ENCODE measurements at places on chromosomes 5 and 9.

DNA sequence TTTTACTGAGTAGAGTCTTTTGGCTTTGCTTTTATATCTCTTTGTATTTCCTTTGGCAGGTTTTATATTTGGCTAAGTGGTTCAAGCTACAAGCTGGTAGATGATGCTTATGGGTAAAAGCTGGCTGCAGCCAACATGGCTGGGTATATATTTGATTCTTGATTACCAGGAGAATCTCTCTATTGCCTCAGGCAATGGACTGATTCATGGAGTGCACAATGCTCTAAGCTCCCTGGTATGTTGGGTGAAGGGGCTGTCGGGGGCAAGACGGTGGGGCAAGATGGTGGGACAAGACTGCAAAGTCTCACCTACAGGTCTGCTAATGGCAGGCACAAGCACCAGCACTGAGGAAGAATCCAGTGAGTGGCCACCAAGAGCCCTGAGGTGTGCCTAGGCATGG is 366.6 kb downstream of the DMAC1 start:
- no peak for DNase-seq

DNA sequence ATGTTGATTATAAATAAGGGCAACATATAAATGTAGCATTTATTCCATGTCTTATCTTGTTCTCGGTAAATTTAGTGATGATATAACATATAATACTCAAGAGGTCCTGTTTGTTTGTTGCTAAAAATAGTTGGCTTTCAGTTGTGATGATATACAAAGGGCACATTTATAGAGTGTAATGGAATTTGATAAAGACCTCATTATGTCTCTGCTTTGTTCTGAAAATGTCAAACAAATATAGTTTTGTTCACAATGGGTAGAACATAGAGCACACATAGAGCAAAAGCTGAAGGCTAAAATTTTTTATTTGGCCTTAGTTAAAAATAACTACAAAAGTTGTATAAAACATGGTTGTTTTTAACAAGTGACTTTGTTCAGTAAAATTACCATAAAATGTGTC is 477.1 kb upstream of the SMC2 start:
- no peak for DNase-seq

DNA sequence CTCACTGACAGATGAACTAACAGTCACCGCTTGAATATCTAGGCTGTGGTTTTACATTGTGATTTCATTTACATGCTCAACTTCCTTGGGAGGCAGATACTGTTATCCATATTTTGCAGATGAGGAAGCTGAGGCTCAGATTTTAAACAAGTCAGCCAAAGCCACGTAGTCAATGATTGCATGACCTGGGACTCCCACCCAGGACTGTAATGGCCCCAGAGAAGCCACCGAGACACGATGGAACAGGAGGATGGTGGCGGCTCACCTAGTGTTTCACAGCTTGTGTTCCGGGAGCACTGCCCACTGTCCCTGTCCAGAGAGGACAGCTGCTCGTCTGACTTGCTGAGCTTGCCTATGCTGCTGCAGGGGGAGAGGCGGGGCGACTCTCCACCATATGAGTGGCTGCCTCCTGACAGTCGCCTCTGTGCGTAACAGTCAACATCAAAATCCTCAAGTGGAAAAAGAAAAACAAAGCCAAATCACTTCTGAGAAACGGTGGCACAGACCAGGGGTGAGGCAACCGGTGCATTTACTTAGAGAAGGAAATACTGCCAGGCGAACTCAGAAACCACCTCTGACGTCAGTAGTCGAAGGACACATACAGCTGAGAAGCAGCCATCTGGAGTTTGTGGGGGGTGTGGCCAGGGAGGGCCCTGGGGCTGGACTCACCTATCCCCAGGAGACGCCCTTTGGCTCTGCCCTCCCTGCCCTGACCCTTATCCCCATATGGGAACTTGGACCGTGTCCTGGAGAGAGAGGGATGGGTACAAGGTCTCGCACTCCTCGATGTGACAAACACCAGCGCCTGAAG is 82.5 kb downstream of the PRRT1B start:
- DNase-seq, result peak; percentile 91

GRCh38 chr9:117074784-117075520 is 339.9 kb downstream of the ASTN2 start:
- no peak for DNase-seq

DNA sequence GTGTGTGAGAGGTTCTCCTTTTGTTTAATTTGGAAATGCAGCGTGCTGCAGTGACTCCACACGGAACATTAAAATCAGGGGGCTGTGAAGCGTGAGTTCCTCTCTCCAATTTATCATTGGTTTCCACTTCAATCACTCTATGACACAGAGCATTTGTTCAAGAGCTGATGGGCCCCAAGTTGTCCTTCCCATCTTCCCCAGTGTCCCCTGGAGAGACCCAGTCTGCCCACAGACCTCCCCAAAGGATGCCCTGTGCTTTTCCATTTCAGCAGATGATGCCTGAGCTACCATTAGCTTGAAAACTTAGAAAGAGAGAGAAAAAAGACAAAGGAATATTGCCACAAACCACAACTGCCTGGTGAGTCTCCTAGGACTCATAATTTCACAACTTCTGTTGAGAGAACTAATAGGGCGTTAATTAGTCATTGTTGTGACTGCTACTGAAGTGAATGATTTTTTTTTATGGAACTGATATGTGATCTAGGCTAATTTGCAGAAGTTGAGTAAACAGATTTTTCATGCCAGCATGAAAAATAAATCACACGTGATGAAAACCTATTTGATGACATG is 772.7 kb downstream of the SEMA5A start:
- no peak for DNase-seq

GRCh38 chr5:145666591-145666990 is 168.6 kb downstream of the PRELID2 start:
- no peak for DNase-seq

DNA sequence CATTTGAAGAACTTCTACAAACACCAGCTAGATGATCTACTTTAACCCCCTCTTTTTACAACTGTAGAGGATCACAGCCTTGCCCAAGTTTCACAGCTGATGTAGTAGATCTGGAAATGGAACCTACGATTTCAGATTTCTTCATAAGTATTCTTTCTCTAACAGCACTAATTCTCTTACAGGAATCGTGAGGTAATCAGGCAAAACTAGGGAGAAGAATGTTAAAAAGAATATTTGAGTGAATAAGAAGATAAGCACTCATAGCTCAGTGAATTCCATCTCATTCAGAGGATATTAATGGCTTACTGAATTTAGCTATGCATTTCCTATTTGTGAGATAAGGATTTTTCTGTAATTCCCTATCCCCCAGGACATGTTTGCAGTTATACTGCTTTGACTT is 42.1 kb downstream of the NADK2 start:
- DNase-seq, result no peak

- DNase-seq, result no peak
Observed at GRCh38 chr5:83777856-83778255, 57.2 kb upstream of the HAPLN1 start.

DNA sequence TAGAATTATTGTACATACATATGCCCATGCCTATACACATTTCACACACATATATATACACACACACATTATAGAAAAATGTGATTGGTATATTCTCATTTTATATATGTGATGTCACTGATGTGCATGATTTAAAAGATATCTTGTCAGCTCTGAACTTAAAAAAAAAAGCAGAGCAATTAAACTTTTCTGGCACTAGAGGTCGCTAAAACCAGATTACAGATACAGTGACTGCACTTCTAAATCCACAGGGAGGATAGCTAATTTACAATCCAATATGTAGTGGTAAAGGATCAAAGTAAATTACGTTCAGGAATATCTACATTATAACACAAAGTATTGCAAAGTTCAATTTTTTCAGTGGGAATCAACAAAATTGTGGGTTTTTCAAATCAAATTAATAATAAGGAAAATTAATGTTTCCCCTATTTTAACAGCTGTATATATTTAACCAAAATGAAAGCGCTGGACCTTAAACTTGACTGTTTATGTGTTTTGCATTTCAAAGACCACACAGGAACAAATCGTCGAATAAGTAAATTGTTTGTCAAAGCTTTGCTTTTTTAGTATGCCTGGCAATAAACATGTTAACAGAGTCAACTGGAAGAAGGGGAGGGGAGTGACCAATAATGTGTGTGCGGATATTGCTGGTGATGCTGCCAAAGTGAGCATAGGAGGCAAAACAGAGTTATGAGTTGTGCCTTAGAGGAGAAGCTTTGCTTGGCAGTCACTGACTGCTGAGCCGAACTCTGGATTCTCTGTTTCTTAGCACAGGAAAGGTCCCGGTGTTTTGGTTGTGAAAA is 1201.4 kb upstream of the C9orf72 start:
- no peak for DNase-seq

GRCh38 chr9:34635556-34635955 is 2.0 kb downstream of the SIGMAR1 start:
- no peak for DNase-seq

- DNase-seq, result no peak
Observed at GRCh38 chr5:178587763-178588611, 2.2 kb downstream of the COL23A1 start.

DNA sequence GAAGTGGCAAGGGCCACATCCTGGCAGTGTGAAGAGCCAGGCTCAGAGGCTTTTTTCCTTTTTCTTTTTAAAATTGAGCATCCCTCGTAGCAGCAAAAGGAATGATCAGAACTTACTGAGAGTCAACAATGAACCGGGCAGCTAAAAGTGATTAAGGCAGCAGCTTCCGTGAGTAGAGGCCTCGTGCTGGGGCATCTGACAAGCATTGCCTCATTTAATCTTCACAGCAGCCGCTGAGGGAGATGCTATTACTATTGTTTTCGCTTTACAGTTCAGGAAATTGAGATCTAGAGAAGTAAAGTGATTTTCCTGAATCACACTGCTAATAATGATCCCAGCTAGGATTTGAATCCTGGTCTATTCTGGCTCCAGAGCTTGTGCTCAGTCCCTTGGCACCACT is 30.7 kb upstream of the PTGS1 start:
- no peak for DNase-seq

Data from CD4-positive, alpha-beta T cell treated with Interleukin-15 for 1 hour (primary cell).